Right lung (tissue), 10 donors: ENCODE measurements at places on chromosomes 7 and 10. TPM values are rescaled to one million over a fixed set of nuclear protein-coding genes. Genes with fewer than 3 reads are reported as not detected.

ACTL6B gene
- polyA plus RNA-seq, result not detected

DUSP5 gene
- 16.7 TPM for polyA plus RNA-seq

PDGFA gene
- polyA plus RNA-seq, result 41.6 TPM

PLAU gene
- 1.3 TPM for polyA plus RNA-seq

CDHR1 gene
- 0.31 TPM for polyA plus RNA-seq

RP9 gene
- 31.6 TPM for polyA plus RNA-seq

ATRNL1 gene
- polyA plus RNA-seq, result 6.9 TPM

JCAD gene
- 64.4 TPM for polyA plus RNA-seq

DNA sequence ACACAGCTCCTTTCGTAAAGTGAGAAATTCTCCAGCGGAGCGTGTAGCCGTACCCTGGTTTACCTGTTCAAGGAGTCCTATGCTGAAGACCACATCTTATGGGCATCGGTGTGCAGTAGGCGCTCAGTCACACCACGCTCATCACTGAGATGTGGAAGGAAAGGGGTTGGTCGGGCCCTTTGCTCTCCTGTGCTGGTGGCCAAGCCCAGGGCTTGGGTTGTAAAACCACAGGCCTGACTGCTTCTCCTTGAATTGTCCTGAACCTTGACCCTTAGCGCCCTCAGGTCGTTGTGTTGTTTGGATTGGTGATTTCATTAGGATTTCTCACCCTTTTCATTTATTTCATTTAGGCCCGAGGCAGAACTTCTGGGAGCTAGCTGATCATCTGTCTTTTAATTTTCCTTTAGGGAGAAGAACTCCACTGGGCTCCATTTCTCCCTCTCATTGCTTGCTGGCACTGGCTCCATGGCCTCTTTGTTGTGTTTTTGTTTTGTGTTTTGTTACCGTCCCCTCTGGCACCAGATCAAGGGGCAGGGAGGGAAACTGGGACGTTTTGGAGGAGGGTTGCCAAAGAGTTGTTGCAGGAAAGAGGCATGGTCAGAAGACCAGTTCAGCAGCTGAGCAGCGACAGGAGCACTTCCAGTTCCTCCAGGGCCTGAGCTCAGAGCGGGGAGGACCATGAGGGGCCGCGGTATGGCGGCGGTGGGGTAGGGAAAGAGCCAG is 511.4 kb upstream of the GALNT17 start:
- DNase-seq, result no peak

DNA sequence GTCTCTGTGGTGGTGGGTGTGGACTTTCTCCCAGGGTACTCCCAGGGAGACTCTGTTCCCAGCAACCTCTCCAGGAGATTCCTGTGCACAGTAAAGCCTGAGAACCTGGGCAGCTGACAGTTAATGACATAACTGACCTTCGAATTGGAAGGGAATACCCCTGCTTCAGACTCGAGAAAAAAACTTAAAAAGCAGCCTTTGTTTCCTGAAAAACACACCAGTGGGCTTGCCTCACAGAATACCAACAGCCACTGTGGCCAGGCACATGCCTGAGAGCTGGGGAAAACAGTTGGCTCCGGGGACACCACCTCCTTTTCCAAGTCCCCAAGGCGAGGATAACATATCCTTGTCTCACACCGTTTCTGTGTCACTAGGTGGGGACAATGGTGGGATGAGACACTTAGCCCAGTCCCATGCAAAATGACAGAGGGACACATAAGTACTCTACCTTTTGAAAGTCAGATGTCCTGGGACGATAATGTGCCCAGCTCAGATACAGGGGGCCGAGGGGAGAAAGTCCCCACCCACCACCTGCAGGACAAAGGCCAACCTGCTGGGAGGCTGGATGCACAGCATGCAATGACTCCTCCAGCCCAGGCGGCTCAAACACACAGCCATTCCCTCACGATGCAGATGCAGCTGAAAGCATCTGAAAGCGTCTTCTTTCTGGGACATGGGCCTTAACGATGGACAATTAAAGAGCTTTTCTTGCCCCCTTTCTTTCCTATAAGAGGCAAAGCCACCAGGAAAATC is 65.6 kb downstream of the HIPK2 start:
- DNase-seq, result no peak

GRCh38 chr10:69406302-69406811 is 10.4 kb downstream of the TACR2 start:
- no peak for DNase-seq

- DNase-seq, result no peak
Measured at GRCh38 chr10:8898745-8899330, 844.4 kb downstream of the GATA3 start.

GRCh38 chr10:116779076-116779687 is 36.8 kb upstream of the HSPA12A start:
- DNase-seq, result no peak

GRCh38 chr7:118671149-118671548 is 446.6 kb downstream of the ANKRD7 start:
- DNase-seq, result no peak

- DNase-seq, result no peak
Measured at GRCh38 chr7:156158213-156158612, 345.9 kb upstream of the SHH start.

DNA sequence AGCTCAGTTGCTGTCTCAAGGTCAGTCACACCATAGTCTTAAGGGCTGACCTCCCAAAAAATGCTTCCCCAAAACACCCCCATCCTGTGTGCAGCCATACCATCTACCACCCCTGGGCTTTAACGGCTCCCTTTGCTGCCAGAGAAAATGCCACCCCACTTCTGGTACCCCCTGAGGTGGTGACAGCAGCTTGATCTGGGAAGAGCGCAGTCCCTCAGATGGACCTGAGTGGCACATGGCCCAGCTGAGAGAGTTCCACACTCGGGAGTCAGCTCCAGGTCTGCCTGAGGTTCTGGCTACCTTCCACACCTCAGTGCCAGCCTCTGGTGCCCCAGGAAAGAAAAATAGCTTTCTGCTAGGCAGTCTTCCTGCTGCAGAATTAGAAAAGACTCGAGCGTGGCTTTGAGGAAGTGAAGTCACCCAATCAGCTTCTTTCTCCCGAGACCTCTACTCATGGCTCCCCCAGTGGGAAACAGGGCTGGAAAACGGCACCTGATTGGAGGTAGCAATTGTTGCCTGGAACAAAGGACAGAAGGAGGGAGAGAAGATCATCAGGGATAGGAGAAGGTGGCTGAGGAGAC is 151.7 kb downstream of the ARHGAP21 start:
- DNase-seq, result no peak

GRCh38 chr10:85661123-85661522 is 705.5 kb downstream of the GRID1 start:
- no peak for DNase-seq

- no peak for DNase-seq
Measured at GRCh38 chr7:9231630-9232121, 798.3 kb downstream of the NXPH1 start.
